Hepatic stellate cell (primary cell): ENCODE measurements at places on chromosomes 3 and 15.

DNA sequence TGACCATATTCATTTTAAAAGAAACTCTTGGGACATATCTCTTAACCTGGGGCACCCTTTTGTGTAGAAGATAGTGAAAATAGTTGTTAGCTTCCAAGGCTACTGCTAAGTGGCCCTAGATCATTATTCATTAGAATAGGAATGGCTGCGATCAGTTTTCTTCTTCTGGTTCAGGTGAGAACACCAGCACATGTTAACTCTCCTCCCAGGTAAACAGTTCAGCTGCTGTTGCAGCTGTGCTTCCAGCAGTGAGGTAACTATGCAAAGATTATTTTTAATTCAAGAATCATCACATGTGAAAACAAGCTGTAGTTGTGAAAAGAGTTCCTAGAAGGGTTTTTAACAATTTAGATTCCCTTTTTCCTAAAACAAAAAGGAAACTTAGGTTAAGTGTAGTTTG lies 43.3 kb downstream of the ZPLD1 start:
- no peak for DNase-seq

GRCh38 chr15:69593488-69593887 lies 140.9 kb downstream of the RPLP1 start:
- no peak for DNase-seq

DNA sequence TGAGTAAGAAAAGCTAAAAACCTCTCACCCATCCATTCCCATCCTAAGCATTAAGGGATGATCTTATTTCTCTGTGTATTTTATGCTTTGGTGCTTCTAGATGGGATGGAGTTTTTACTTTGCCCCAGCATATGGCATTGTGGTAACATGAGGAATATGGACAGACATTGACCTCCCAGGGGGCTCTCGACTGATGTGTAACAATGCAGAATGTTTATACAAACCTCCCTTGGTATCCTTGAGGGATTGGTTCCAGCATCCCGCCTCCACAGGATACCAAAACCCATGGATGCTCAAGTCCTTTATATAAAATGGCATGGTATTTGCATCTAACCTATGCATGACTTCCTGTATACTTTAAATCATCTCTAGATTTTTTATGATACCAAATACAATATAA lies 21.6 kb downstream of the PDIA5 start:
- DNase-seq, result no peak

DNA sequence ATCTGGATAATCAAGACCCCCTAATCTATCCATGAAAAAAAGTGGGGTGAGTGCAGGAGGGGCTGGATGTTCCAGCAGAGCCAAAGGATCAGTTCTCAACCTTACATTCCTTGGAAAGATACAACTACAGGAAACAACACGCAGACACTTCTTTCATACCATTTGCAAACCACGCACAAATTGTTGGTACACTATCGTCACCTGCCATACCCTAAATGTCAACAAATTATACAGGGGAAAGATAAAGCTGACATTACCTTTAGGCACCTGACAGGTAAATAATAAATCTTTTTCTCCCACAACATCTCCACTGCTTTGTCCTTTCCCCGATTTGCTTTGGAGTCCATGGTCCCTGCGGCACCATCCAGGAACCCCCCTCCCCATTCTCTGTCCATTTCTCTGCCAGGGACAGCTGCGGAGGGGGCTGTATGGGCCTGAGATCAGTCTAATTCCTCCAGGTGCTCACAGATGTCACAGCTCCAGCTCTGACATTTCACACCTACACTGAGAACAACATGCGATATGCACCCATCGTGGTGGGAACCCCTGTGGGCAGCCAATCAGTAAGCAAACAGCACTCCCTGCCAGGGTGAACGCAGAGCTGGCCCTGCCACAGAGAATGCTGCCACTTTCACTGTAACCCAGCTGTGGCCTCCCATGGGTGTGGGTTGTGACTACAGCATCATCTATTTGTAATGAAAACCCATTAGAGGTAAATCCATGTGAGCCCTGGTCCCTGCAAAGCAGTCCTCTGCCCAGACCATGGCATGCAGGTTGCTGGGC lies 37.7 kb upstream of the BCL2L10 start:
- DNase-seq, result no peak

GRCh38 chr3:29822071-29822470 lies 541.2 kb downstream of the RBMS3 start:
- DNase-seq, result peak; percentile 12

DNA sequence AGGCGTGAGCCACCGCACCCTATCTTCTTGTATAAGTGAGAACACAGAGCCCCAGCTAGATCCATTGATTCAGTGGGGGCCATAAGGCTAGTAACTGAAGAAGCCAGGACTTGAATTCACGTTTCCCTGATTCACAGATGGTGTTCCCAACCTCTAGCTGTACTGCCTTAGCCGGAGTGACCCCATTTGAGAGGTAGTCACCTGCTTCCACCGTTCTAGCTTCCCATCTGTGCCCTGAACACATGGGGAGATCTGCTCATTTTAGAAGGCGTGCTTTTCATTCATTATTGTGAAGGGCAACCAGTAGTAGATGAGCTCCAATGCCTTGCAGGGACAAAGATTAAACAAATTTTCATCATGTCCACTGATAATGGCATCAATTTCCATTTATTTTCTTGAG lies 365.7 kb upstream of the TPM1 start:
- no peak for DNase-seq

DNA sequence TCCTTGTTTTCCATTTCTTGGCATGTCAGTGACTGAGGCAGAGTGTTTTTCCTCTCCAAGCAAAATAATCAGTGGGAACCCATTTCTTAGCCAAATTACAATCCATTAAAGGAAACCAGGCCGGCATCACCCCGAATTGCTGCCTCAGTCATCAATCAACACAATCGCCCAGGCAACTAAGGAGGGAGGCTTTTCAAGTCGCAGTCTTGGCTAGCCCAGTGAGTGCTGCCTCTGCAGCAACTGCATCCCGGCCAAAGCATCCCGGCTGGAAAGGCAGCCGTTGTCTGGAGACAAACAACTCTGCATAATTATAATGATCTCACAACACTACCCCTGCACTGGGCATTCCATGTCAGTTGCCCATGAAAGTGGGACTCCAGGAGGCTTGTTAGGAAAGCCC lies 213.5 kb upstream of the PRICKLE2 start:
- no peak for DNase-seq

DNA sequence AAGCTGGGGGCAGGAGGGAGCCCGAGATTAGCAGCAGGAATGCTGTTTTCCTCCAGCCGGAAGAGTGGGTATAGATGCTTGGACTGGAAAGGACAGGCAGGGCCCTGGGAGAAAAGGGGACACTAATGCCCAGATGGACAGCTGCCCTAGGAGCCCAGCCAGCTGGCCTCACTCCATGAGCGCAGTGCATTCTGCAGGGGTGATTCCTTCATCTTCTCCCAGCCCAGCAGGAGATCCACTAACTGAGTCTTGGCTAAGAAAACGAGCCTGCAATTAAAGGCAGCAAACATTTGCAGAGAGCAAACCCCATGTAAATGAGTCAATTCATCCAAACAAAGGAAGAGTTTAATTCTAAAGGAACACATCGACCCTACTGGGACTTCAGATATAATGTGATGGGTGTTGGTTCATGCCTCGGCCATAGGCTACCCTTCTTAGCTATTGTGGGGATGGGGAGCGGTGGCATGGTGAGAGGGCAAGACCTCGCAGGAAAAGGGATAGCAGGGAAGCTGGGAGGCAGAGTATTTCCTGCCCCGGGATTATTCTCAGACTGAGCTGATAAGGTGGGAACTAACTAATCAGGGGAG lies 13.3 kb upstream of the MINAR1 start:
- no peak for DNase-seq

DNA sequence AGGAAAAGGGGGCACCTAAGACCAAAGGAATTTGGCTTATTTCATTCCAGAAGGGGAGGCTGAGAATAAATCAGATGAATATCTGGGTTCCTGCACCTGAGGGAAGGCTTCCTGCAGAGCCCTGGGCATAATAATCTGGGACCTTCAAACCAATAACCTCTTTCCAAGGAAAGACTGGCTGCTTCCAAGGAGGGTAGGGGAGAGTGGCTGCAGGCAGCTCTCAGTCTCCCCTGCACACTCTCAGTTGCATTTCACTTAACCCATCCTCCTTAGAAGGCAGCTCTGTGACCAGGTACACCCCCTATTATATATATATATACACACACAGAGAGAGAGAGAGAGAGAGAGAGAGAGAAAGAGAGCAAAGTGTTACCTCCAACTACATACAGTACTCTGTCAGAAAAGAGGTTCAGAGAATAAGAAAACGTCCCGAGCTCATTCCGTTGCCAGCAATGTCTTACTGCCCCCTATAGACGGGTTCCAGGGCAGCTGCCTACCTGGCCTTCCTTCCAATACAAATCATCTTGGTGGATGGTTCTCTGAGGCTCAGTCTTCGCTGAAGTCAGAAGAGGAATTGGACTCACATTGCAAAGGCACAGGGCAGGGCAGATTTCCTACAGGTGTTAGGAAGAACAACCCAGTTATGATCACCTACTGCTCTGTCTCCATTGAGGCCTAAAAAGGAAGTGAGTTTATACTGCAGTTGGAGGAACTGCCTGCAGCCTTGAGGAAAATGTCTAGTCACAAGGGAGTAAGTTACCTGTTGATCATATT lies 26.1 kb downstream of the CAPN3 start:
- DNase-seq, result no peak

GRCh38 chr3:130850044-130850797 lies 43.7 kb upstream of the ATP2C1 start:
- no peak for DNase-seq

DNA sequence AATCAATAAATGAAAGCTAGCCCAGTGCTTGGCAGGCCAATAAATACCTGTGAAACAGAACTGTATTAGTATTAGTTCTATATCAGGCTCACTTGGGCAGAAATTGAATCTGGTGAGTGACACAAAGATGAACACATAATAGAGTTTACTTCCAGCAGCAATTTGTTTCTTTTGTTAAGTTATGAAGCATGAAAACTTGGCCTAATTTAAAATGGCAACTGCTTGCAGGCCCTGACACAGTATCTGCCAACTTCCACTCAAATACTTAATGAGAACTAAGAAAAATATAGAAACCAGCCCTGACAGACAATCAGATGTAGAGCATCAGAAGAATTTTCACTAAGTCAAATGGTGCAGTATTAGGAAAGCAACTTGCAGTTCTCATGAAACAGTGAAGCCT lies 37.6 kb upstream of the LRIG1 start:
- DNase-seq, result no peak

- DNase-seq, result no peak
Observed at GRCh38 chr15:38705436-38706219, 141.0 kb upstream of the RASGRP1 start.

DNA sequence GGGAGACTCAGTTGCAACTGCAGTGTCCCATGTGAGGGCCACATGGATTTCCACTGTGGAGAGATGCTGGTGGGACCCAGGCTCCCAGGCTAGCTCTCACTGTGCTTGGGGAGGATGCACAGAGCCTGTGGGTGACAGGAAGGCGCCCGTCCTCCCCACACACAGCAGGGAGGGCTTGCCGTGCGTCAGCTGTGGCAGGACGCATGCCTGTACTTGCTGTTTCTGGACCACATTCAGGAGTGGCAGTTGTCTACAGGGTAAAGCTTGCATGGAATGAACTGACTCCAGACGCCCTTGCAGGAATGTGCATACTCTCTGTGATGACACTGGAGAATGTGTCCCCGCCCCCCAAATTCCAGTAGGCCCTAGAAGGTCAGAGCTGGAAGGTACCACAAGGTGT lies 63.8 kb upstream of the SNRPA1 start:
- peak; percentile 26 for DNase-seq

DNA sequence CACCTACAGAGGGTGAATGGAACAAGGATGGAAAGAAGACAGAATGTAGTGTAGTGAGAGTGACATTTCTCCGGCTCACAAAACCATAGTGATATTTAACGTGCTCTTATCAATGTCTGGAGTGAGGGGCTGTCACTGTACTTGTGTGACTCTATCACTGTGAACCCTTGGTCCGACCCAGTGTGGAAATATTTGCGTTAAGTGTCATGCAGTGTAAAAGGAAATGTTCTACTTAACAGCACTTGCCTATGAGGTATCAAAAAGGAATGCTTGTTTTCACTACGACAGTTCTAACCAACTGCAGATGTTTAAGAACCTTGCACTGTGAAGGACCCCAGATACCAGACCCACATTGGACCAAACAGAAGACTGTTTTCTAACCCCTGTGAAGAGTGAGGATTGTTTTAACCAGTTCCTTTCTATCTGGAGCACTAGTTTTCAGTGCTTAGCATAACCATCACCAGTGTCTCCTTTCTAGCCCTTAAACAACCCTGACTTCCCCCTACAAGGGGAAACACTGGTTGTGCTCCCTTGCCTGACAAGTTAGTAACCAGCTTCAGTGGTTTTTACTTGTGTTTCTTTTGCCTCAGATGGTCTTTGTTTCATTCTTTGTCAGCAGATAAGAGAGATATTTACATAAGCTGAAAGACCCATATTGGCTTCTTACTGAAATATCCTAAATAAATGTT lies 144.7 kb upstream of the ABHD17C start:
- DNase-seq, result peak; percentile 54

DNA sequence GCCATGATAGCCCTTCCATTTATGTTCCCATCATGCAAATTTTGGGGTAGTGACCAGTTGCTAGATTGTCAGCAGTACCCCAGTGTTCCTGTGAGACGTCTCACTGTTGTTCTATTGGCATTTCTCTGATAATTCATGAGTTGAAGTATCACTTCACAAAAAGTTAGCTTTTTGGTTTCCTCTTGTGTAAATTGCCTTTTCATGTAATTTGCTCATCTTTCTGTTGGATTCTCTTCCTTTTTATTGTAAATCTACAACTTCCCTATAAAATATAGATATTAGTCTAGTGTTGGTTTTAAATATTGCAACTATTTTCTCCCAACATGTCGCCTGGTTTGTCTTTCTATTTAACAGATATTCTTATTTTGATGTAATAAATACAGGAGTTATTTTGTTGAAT lies 7.5 kb upstream of the A4GNT start:
- no peak for DNase-seq

GRCh38 chr3:133246773-133247172 lies 153.1 kb upstream of the BFSP2 start:
- DNase-seq, result no peak

- peak; percentile 4 for DNase-seq
Observed at GRCh38 chr3:40079203-40079846, 230.2 kb upstream of the EIF1B start.

- peak; percentile 63 for DNase-seq
Observed at GRCh38 chr15:92899948-92900730, at the start of gene CHD2. CHD2 (plus strand) TSS chr15:92900324; CDS start chr15:92901238, 914 bp downstream.

DNA sequence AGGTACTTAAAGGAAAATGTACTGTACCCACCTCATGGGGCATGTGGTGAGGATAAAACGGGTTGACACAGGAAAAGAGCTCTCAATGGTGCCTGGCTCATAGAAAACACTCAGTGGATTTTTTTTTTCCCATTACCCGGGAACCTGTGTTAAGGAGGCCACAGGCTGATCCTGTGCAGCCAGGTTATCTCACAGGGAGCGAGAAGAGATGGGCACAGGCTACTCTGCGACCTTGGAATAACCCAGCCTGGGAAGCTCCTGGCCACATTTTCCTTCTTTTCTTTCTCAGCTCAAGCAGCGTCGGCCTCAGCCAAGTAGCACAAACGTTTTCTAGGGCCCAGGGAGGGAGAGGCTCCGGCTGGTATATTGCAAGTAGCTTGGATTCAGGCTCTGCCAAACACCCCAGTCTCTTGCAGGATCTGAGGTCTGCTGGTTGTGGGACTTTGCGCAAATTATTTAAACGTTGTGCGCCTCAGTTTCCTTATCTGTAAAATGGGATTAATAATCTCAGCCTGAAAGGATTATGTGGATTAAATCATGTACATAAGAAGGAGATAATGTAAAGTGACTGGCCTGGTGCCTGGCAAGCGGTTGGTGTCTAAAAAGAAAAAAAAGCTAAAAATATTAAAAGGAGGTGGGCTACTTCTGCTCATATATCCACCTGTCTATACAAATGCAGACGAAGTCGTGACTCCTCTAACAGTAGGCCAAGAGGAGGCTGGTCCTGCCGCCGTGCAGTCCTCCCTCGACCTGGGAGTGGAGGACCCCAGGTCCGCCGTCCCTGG lies 2.2 kb downstream of the FURIN start:
- DNase-seq, result no peak
